ENCODE measurements at places on chromosomes 1 and 21.

DNA sequence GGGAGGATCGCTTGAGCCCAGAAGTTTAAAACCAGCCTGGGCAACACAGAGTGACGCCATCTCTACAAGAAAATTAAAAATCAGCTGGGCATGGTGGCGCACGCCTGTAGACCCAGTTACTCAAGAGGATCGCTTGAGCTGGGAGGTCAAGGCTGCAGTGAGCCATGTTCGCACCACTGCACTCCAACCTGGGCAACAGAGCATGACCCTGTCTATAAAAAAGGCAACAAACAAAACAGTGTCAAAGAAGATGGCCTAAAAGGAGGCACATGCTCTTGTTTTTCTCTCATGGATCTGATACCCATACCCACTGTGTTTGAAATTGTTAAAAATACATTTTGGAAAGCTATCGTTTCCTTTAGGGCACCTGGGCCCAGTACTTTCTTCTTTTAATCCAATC, 191.7 kb downstream of the SLC45A1 start:
- no peak for DNase-seq

GRCh38 chr1:192668409-192668983, 32.5 kb downstream of the RGS13 start:
- no peak for DNase-seq

DNA sequence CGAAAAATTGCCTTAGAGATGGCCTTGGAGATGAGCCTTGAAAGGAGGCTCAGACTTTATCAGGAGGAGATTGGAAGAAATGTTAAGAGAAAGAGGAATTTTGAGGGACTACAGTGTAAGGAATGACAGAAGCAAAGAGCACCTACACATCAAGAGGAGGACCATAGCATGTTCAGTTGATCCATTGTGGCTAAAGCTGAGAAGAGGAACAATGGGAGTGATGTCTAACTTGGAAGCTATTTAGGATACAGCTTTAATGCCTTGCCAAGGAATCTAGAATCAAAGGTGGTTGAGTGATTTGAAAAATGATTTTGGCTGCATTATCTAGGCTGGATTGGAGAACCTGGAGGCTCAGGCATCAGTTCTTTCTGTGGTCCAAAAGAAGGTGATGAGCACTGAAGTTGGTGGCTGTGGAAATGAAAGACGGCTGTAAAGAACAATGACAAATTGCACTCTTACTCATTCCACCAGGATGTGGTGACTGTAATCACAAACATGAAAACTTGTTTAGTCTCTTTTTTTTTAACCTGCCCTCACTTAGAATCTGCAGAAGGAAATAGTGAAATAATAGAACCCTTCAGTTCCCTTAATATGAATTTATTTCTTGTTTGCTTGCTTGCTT, 11.3 kb downstream of the FAM20B start:
- no peak for DNase-seq

DNA sequence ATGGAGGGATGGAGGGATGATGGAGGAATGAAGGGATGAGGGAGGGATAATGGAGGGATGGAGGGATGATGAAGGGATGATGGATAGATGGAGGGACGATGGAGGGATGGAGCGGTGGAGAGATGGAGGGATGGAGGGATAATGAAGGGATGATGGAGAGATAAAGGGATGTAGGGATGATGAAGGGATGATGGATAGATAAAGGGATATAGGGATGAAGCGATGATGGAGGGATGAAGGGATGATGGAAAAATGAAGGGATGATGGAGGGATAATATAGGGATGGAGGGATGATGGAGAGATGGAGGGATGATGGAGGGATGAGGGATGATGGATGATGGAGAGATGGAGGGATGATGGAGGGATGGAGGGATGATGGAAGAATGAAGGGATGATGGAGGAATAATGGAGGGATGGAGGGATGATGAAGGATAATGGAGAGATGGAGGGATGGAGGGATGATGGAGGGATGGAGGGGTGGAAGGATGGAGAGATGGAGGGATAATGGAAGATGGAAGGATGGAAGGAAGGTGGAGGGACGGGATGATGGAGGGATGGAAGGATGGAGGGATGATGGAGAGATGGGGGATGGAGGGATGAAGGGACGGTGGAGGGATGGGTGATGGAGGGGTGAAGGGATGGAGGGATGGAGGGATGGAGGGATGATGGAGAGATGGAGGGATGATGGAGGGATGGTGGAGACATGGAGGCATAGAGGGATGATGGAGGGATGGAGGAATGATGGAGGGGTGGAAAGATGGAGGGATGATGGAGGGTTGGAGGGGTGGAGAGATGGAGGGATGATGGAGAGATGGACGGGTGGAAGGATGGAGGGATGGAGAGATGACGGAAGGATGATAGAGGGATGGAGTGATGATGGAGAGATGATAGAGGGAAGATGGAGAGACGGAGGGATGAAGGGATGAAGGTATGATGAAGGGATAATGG, 62.0 kb downstream of the KCNAB2 start:
- no peak for DNase-seq

DNA sequence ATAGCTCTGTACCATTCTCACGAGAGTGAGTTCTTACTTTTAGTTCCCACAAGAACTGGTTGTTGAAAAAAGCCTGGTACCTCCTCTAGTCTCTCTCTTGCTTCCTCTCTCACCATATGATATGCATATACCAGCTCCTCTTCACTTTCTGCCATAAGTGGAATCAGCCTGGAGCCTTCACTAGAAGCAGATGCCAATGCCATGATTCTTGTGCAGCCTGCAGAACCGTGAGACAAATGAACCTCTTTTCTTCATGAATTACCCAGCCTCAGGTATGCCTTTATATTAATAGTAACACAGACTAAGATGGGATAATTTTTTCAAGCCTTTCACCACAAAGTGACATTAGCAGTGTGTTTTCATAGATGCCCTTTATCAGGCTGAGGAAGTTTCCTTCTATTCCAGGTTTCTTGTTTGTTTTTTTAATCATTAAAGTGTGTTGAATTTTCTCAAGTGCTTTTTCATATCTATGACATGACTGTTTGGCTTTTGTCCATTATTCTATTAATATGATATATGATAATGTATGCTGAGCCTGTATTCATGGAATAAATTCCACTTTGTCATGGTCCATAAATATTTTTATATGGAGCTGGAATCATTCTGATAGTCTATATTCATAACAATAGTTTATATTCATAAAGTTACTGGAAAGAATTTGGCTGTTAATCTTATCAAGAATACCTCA, 40.7 kb upstream of the C1orf185 start:
- DNase-seq: no peak

- DNase-seq: no peak
These were observed 72.8 kb upstream of the KRTAP19-8 start for GRCh38 chr21:31111093-31111492.
